ENCODE measurements at places on chromosomes 3 and 15. TPM values are rescaled to one million over a fixed set of nuclear protein-coding genes. Genes with fewer than 3 reads are reported as not detected.

GRCh38 chr3:38836561-38836960 lies 20.5 kb upstream of the SCN10A start:
- no peak for DNase-seq

GRCh38 chr15:38508647-38509046 lies 54.7 kb downstream of the FAM98B start:
- no peak for DNase-seq

DNA sequence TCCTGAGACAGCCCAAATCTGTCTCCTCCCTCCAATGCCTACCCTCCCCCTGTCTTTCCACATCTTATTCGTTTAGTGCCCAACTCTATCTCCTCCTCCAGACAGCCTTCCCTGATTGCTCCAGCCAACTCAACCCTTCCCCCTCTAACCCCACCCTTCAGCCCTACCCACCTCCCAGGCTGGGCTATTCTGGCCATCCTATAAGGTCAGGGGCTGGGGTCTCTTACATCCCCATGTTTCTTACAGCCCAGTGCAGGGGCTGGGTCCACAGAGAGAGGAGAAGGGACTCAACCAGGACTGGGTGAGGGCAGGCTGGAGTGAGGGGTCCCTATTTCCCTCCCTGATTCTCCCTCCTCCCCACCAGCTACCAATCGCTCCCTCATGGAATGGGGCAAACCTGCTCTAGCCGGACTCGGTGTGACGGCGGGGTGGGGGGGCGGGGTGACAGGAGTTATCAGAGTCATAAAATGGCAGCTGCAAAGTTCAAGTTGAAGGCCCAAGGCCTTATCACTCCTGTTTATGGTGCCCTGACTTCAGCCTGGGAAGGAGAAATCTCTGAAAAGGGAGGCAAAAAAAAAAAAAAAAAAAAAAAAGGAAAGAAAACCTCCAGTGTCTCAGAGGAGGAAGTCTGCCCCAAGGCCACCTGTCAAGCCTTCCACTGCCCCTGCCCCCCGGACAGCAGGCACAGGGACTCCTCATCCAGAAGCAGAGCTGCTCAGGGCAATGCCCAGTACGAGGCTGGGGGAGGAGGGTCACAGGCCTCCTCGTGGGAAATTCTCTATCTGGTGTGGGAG lies 2.1 kb downstream of the VIPR1 start:
- no peak for DNase-seq

Gene CADPS
- polyA plus RNA-seq: 2.2 TPM

- no peak for DNase-seq
Measured at GRCh38 chr15:48479751-48480150, 148.5 kb downstream of the DUT start.

DNA sequence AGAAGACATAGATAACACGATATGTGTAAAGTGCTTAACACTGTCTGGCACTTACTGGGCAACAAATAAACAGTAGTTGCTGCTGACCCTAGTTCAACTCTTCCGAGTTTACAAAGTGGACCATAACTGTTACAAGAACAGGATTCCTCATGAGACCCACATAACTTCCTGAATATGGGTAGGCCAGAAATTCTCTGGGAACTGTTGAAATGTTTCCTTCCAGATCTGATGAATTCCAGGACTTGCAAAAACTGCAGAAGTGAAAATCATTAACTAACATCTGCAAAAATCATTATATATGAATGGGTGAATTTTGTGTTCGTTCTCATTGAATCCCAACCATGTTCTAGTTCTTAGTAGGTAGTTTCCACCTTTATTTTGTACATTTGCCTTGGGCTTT lies 181.7 kb upstream of the MME start:
- DNase-seq: no peak

Measured in forelimb muscle (tissue), 1 donor.